ENCODE measurements at places on chromosomes 5 and 9. TPM values are rescaled to one million over a fixed set of nuclear protein-coding genes. Genes with fewer than 3 reads are reported as not detected.

DNA sequence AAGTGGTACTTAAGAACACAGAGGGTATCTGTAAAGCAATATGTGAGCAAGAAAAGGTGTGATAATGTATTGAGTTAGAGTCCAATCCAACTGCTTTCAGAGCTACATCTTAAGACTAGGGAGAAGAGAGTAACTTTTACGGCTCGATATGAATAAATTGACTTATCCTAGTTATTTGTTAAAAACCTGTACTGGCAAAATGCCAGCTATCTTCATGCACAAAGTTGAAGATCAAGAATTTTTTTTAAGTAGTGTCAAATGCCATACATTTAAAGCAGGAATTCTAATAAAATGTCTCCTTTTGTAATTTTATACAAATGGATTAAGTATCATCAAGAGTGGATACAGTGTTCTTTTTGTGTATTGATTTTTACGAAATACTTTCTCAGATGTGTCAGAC, 305.2 kb downstream of the KIAA0825 start:
- DNase-seq, result no peak

GRCh38 chr5:81314581-81314980, 13.2 kb downstream of the ZCCHC9 start:
- DNase-seq, result no peak

GRCh38 chr9:1233568-1233967, 183.4 kb downstream of the DMRT2 start:
- no peak for DNase-seq

Gene PCDHGA10
- 0.69 TPM for total RNA-seq

DNA sequence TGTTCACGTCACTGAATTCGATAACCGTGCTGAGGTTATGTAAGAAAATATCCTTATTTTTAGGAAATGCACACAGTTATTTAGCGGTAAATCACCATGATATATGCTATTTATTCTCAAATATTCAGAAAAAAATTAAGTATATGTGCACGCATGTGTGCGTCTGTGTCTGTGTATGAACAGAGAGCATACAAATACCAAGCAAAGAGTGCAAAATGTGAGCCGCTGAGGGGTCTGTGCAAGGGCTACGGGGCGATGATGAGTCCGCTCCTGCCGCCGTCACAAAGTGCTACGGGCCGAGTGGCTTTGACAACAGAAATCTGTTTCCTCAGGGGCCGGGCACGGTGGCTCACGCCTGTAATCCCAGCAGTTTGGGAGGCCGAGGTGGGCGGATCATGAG, 6.9 kb upstream of the UCK1 start:
- no peak for DNase-seq

DNA sequence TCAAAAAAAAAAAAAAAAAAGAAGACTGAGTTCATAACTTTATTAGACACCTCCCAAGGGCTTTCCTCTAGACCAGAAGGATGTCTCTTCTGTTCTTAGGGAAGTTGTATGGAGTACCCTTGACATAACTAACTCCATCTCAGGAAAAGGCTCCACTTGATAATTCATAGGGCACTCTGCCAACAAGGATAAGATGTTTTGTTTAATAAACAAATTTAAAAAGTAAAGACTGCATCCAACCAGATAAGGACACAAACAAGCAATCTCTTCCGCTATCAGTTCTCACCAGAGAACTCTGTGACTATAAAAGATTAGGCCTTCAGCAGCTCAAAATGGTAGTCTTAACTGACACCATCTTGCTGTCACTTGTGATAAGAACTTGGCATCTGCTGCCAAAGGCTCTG, 65.8 kb downstream of the SFXN1 start:
- no peak for DNase-seq

Gene OR1J2
- total RNA-seq, result not detected

DNA sequence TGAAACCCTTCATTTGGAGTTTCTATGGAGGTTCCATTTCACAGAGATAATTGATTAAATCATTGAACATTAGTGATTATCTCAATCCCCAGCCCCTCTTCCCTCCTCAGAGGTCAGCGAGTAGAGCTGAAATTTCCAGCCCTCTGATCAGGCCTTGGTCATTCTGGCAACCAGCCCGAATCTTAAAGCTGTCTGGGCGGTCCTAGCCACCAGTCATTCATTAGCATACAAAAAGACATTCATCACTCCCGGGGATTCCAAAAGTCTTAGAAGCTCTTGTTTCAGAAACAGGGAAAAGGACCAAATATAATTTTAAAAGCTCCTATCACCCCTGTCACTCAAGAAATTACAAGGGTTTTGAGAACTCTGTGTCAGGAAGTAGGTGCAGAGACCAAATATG, 41.3 kb downstream of the ZNF474 start:
- no peak for DNase-seq

DNA sequence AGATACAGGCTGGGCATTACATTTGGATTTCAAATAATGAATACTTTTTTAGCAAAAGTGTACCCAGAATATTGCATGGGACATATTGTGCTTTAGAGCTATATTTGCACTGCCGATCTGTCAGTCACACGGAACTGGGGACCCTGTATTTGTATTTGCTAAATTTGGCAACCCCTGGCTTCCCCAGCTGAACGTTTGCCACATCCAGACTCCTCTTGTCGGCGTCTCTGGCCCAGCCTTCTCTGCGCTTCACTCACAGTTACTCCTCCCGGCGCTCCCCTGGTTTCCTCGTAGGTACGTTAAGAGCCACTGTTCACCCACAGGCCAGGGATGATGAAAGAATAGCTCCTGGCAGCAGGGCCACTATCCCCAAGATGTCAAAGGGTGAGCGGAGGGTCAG, 58.7 kb downstream of the NSUN2 start:
- DNase-seq, result no peak

DNA sequence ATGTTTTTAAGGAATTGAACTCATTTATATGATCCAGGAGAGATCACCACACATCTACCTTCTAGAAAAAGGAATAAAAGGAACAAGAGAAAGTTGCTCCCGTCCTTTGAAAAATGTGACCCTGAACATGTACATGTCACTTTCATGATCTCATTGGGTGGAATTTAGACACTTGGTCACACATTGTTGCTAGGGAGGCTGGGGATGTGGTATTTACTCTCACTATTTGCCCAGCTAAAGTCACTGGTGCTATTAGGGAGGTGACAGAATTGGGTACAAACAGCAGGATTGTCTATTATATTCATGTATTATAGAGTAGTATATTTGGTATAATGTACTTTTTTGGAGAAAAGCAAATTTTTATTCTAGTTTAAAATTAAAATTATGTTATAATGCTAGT, 2.1 kb upstream of the CDH10 start:
- DNase-seq, result no peak

Gene INSL6
- total RNA-seq, result not detected

Data from Panc1 (cell line).